ENCODE measurements at places on chromosomes 3 and 15.

GRCh38 chr3:141881702-141882101 lies 5.3 kb downstream of the ATP1B3 start:
- DNase-seq = no peak

DNA sequence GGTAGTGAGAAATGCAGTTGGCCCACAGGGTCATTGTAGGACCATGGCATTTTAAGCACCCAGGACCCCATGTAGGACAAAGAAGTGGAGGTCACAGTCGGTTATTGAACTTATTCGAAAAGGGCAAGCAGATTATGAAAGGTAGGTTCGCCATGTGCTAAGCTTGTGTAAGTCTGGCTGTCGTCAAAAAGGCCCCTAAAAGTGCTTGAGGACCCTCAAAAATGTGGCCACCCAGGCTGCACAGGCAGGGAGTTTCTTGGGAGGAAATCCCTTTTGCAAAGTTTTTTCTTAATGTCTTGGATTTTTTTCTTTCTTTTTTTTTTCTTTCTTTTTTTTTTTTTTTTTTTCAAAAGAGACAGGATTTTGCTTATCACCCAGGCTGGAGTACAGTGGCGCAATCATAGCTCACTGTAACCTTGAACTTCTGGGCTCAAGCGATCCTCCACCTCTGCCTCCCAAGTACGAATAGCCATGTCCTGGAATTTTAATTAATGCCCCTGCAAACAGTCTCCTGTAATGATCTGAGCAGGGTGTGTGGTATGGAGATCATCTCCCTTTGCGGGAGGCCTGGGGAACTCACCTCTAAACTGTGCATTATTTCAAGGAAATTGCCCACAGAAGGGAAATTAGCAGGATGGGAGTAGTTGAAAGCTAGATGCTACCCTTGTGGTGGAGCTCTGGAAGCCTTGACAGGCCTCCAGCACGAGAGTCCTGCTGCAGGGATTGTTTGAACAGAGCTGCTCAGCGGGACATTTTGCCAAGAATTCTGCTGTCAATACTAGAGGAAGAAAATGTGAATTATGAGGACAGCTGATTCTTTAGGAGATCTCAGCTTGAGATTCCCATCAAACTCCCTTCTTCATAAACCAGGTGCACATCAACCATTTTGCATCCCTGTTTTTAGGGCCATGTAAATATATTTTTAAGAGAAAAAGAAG lies 28.4 kb downstream of the THSD4 start:
- DNase-seq = no peak

- no peak for DNase-seq
Observed at GRCh38 chr3:109888026-109888425, 550.7 kb upstream of the DPPA4 start.

- DNase-seq = peak; percentile 5
Observed at GRCh38 chr3:88149101-88149508, 654 bp upstream of the C3orf38 start.

DNA sequence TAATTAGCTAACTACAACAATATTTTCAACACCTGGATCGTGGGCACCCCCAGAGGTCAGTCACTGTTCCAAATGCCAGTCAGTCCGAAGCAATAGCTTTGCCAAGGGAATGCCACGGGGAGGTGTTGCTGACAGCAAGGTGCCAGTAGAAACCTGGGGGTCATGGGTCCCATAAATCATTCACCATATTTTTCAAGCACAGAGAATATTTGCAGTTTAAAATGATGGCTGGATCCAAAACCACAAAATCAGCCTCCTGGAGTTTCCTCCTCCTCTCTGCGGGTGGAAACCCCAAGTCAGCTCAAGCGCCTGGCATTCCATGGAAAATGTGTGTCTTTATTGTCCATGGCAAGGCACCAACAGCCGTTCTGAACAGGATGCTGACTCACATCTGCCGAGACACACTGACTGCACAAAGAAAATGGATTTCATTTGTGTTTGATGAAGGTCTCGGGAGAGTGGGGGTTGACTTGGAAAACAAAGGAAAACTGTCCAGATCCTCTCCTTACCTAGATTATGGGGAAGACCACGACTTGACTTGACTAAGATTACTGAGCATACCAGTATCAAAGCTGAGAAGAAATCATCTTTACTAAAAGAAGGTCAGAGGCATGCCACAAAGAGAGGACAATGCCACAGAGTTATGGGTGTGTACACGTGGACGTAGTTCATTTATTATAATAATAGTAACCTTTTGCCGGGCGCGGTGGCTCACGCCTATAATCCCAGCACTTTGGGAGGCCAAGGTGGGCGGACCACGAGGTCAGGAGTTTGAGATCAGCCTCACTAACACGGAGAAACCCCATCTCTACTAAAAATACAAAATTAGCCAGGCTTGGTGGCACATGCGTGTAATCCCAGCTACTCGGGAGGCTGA lies 26.4 kb downstream of the ANXA2 start:
- DNase-seq = no peak

- no peak for DNase-seq
Observed at GRCh38 chr3:71244153-71244825, 339.2 kb downstream of the FOXP1 start.

DNA sequence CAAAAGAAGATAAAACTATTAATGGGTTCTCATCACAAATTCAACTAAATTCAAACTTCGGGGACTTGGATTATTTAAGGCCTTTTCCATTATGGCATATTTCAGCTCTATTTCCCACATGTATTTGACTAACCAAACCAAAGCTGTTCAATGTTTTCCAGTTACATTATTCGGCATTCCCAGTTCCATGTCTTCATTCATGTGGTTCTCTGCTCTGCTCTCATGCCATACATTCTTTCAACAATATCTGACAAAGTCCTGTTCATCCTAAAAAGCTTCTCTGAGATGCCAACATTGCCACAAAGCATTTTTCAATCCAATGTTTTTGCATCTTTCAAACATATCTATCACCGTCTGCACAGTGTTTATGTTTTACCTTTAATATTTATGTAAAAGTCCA lies 141.4 kb downstream of the GREM1 start:
- no peak for DNase-seq

DNA sequence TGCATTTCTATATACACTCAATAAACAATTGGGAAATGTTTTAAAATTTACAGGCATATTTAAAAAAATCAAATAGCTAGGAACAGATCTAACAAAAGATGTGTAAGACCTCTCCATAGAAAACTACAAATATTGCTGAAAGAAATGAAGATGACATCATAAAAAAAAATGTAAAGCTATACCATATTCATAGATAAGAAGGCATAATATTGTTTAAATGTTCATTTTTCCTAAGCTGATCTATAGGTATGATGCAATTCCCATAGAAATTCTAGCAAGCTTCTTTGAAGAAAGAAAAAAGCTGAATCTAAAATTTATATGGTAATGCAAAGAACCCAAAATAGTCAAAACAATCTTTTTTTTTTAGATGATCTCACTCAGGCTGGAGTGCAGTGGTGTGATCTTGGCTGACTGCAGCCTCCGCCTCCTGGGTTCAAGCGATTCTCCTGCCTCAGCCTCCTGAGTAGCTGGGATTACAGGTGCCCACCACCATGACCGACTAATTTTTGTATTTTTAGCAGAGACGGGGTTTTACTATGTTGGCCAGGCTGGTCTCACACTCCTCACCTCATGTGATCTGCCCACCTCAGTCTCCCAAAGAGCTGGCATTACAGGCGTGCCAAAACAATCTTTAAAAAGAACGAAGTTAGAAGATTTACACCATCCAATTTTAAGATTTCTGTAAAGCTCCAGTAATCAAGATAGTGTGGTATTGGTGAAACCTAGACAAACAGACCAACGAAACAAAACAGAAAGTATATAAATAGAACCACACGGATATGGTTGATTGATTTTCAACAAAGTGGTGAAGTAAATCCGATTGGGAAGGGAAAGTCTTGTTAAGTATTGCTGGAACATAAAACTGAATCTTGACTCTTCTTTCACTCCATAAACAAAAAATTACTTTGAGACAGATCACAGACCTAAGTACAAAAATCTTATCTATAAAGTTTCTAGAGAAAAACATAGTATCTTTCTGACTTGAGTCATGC lies 6.3 kb upstream of the BHLHE40 start:
- DNase-seq = no peak

- DNase-seq = no peak
Observed at GRCh38 chr15:29029651-29030195, 143.9 kb downstream of the APBA2 start.

DNA sequence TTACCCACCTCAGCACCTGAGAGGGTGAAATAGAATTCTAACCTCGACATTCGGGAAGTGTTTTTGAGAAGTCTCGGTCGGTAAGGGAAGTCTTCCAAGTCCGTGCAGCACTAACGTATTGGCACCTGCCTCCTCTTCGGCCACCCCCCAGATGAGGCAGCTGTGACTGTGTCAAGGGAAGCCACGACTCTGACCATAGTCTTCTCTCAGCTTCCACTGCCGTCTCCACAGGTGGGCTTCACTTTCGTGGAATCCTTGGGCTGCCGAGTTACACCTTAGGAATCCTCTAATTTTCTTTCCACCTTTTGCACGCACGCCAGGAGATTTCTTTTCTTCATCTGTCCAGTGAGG lies 775 bp downstream of the CCNDBP1 start:
- DNase-seq = peak; percentile 32

DNA sequence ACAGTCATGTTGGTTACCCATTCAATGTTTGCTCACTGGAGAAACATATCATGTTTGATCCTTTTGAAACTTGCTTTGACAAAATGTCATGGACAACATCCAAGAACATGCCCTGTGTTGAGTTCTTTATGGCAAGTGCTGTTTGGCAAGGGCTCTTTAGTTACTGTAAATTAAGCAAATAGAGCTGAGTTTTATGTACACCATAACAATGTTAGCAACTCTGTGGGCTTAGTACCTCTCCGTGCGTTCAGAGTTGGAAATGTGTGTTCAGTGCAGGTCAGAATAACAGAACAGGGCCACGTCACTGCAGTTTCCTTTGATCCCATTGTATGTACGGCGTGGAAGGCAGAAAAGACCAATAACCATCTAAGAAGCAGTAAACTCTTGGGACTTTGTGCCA lies 132.5 kb downstream of the MYRIP start:
- no peak for DNase-seq

DNA sequence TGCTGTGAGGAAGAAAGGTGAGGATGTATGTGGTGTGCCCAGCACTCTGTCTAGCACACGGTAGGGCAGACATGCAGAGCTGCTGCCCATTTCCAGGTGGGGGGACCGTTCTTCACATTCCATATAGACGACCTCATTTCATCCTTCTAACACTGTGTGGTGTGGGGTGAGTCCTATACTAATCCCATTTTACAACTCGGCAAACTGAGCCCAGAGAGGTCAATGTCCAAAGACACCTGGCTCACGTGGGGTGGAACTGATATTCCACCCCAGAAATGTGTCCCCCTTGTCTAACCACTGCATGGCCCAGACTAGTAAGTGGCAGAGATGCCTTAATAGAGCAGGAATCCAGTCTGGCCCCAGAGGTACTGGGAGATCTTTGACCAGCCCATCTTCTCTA lies 119.2 kb downstream of the FBLN2 start:
- no peak for DNase-seq

- DNase-seq = no peak
Observed at GRCh38 chr3:45748068-45748467, 48.3 kb downstream of the SLC6A20 start.

DNA sequence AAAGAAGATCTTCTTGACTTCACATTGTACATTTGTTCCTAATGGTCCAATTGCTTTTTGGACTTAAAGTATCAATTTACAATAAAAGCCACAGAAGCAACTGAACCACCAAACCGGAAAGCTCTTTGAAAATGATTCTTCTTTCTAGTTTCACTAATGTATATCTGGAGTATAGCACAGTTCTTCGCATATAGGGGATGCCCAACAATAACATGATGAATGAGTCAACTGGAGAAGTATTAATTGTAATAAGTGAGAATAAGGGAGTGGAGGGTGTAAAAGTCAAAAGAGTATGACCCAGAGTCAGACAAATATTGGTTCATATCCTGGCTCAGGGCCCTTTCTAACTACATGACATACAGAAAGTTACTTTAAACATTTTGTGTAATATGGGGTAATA lies 425.2 kb downstream of the ZBTB20 start:
- no peak for DNase-seq

DNA sequence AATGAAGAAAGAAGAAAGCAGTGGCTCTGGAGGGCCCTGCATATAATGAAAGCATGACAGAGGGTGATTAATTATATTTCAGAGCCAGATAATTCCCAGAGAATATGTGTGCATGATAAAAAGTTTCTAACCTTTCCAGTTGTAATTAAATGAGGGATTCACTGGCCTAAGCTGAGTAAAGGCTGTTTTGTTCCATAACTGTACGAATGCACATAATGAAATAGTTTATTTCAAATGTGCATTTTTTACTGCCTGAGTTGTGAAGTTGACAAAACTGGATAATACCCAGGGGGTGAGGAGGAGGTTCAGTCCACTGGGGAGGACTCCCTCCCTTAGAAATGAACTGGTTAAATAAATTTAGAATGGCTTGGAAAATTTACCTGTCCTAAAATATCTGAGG lies 616.4 kb downstream of the TAFA4 start:
- DNase-seq = no peak
